ENCODE measurements at places on chromosomes 7 and 10. TPM values are rescaled to one million over a fixed set of nuclear protein-coding genes. Genes with fewer than 3 reads are reported as not detected.

DNA sequence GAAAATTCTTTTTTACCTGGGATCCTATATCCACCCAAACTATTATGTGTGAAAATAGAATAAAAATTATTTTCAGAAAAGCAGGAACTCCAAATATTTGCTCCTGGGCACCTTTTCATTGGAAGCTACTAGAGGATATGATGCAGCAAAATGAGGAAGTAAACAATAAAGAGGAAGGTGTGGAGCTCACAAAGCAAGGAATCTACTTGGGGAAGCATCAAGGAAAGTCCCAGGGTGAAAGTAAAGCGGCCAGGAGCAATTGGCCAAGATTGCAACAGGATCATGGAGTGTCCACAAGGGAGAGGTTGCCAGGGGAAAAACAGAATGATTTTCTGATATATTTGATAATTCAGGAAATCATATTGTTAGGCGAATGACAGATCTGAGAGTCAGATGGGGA is 80.8 kb downstream of the CARD11 start:
- no peak for DNase-seq

- no peak for DNase-seq
Observed at GRCh38 chr7:129667116-129667515, 55.6 kb downstream of the NRF1 start.

GRCh38 chr7:38561166-38561565 is 70.0 kb downstream of the AMPH start:
- DNase-seq, result no peak

- DNase-seq, result no peak
Observed at GRCh38 chr10:90222939-90223338, 521.5 kb downstream of the KIF20B start.

Gene GIMAP4
- 83.3 TPM for total RNA-seq

Gene CNTNAP2
- 0.41 TPM for total RNA-seq

Gene JCAD
- 67.6 TPM for total RNA-seq

Gene PPP1R9A
- 30.6 TPM for total RNA-seq

All from upper lobe of right lung (tissue), 1 donor.